ENCODE measurements at places on chromosomes 3 and 15. TPM values are rescaled to one million over a fixed set of nuclear protein-coding genes. Genes with fewer than 3 reads are reported as not detected.
A peak's percentile ranks its signal among the peaks of the same experiment; 100 is the strongest.

DNA sequence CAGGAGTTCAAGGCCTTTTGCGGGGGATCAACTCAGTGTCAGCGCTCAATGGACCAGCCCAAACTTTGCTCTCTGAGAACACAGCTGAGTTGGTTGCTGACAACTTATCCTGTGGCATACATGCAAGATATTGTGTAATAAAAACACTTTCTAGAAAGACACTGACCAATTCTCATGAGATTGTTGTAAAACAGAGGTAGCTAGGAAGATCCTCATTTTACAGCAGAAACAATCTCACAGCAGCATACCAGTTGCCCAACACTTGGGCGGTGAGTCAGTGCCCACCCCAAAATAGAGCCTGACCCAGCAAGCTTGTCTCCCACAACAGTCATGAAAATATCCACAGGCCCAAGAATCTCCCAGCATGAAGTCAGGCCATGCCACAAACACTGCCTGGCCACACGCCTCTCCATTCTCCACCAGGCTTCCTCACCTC lies 18.2 kb downstream of the KLHL6 start:
- peak; percentile 99 for DNase-seq
- no peaks in the 10 kb centered on the region for H3K36me3 ChIP-seq
- H3K27me3 ChIP-seq: no peaks in the 10 kb centered on the region
- H3K4me1 ChIP-seq: peaks cover 66% of the 10 kb centered on the region
- H3K27ac ChIP-seq: peak overlapping the region; percentile 89

GLDN gene
- not detected for polyA plus RNA-seq

FAIM gene
- 3.7 TPM for polyA plus RNA-seq

OSBPL10 gene
- polyA plus RNA-seq: 0.18 TPM

CADM2 gene
- polyA plus RNA-seq: not detected

DNA sequence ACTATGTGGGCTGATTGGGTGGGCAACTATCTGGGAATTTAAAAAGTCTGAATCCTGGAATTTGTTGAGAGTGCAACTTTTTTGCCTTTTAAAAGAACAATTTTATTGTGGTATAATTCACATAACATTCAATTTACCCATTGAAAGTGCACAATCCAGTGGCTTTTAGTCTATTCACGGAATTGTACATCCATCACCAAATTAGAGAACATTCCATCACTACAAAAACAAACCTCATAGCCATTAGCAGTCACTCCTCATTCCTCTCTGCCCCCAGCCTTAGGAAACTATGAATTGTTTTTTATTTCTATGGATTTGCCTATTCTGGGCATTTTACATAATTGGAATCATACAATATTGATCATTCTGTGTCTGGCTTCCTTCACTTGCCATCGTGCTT lies 101.8 kb upstream of the ALDH1A3 start:
- H3K36me3 ChIP-seq: no peaks in the 10 kb centered on the region
- no peak for DNase-seq
- H3K27me3 ChIP-seq: no peaks in the 10 kb centered on the region
- H3K4me1 ChIP-seq: no peaks in the 10 kb centered on the region

CAMK2N2 gene
- not detected for polyA plus RNA-seq

All from CD14-positive monocyte (primary cell).